Midbrain (tissue), 1 donor: ENCODE measurements at places on chromosomes 3 and 15.

DNA sequence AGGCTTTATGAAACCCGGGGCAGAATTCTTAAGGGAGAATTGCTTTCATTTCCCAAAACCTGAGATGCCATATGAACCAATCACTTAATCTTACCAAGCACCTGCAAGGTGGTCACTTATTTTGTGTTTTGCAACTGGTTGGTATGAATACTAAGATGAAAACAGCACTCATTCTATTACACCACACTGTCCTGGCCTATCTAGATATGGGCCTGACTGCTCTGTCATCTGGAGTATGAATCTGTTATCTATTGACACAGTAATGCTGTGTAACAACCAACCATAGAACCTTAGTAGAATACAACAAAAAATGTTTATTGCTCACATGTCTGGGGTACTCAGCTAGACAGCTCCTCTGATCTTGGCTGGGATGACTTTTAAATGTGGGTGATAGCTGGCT lies 74.8 kb downstream of the TMEM266 start:
- DNase-seq: no peak

- DNase-seq: no peak
Observed at GRCh38 chr3:127682561-127682960, 9.8 kb downstream of the ABTB1 start.

GRCh38 chr3:159892801-159893200 lies 95.8 kb upstream of the IL12A start:
- DNase-seq: no peak

- DNase-seq: peak; percentile 26
Observed at GRCh38 chr15:31605467-31605931, 278.9 kb downstream of the KLF13 start.

- no peak for DNase-seq
Observed at GRCh38 chr3:139518926-139519842, 20.4 kb downstream of the RBP1 start.

GRCh38 chr3:61985020-61985419 lies 388.3 kb downstream of the FEZF2 start:
- no peak for DNase-seq

DNA sequence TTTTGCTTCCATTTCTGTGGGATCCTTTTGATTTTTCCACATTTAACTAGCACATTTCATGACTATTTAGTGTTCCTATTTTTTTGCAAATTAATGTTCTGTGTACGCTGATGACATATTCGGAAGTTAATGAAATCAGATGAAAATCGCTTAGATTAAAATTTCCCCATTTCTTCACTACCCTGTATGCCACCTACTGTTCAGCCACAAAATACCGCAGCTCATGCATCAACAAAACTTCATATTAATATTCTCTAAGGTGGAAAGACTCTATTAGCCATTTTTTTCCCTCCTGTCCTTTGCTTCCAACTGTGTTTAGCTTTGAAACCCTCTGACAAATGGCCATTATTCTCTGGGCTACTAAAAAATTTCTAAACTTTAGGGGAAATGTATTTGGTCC lies 300.6 kb downstream of the MECOM start:
- no peak for DNase-seq

DNA sequence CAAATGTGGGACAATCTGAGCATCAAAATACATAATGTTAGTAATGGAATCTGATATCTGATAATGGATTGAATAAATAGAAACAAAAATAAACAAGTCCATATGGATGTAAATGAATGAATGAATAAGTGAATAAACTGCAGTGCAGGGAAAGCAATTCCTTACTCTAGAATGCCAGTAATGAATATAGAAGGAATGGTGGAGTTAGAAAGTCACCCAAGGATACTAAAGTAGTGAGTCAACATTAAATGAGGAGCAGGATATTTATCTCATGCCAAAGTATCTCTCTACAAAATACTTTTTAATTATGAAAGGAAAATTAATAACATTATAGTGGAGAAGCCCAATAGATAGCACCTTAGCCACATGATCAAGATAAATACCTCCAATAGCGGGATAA lies 300.3 kb downstream of the FEZF2 start:
- no peak for DNase-seq

DNA sequence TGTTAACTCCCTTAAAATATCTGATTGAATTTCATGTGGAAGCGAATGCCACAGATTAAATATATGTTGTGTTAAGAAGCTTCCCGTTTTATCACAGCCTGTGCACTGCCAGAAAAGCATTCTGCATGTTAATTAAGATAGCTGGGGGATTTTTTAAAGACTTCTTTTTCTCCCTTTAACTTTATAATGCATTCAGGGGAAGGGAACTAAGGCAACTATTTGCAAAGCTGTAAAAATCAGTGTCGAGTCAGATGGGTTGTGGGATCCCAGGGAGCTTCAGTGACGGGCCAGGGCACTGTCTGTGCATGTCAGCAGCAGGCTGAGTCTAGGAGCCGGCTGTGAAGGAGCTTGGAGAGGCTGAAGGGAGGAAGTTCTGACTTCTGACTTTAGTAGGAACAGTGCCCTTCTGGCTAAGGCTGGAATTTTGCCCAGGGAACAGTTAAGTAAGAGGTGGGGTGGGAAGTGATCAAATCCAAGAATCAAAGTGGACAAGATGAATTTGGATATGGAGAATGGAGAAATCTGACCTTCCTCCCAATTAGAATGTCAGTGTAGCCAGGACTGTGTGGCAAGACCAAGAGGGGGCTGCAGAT lies 77.7 kb downstream of the ABHD5 start:
- DNase-seq: peak; percentile 46
